Subcutaneous adipose tissue (tissue), 4 donors: ENCODE measurements at places on chromosomes 4 and X. TPM values are rescaled to one million over a fixed set of nuclear protein-coding genes. Genes with fewer than 3 reads are reported as not detected.

CXCL11 gene
- not detected for total RNA-seq

DGKK gene
- total RNA-seq = not detected

TLR7 gene
- total RNA-seq = 0.19 TPM

CXCL6 gene
- not detected for total RNA-seq

TXK gene
- total RNA-seq = 1.5 TPM

TRIM75 gene
- total RNA-seq = not detected

UGT2B15 gene
- total RNA-seq = not detected

TBX22 gene
- total RNA-seq = not detected

UGT8 gene
- not detected for total RNA-seq

MTNR1A gene
- not detected for total RNA-seq

NPY5R gene
- 7.2 TPM for total RNA-seq

NPY2R gene
- 0.65 TPM for total RNA-seq

FAM53A gene
- total RNA-seq = 1.5 TPM

IL21 gene
- not detected for total RNA-seq

GABRE gene
- total RNA-seq = 158 TPM

ZIC3 gene
- total RNA-seq = not detected

AR gene
- total RNA-seq = 41.8 TPM

CT45A3 gene
- total RNA-seq = not detected

FRG2 gene
- total RNA-seq = not detected
